ENCODE measurements at places on chromosomes 7 and 10. TPM values are rescaled to one million over a fixed set of nuclear protein-coding genes. Genes with fewer than 3 reads are reported as not detected.

ZNF518A gene
- total RNA-seq: 9.6 TPM

SPDYE11 gene
- not detected for total RNA-seq

HOXA1 gene
- 3.6 TPM for total RNA-seq

ZPBP gene
- not detected for total RNA-seq

TMEM254 gene
- 21.1 TPM for total RNA-seq

OR2A12 gene
- not detected for total RNA-seq

Measured in A549 treated with DMSO at 1 μM for 4 hours (cell line).